ENCODE measurements at places on chromosomes 3 and 15.

DNA sequence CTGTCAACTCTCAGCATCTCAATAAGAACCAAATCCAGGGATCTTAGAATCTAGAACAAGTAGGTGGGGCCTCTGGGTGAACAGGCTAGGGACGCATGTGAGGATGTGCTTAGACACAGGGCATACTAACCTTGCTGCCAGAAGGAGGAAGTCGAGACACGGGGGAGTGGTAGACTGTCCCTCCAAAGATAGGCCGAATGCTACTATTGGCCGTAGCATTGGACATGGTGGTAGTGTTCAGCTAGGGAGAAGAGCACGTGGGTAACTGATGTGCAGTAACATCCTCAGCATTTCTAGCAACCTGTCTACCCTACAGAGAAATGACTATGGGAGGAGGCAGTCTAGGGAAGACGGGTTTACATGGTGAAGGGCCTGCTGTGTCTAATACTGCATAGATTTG is 15.6 kb downstream of the RCCD1 start:
- no peak for DNase-seq

DNA sequence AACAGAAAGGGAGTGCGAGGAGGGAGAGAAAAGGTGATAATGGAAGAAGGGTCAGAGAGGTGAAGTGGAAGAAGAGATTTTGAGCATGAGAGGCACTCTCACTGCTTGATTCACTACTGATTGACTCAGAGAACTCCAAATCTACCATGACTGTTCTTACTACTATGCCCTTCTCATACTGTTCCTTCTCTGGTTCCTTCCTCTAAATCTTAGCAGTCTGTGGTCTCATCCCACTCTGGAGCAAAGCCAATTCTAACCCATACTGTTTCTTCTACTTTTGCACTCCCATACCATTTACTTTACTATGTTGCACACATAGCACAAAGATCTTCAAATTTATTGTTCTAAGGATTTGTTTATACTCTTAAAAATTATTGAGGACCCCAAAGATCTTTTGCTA is 100.8 kb downstream of the DTWD1 start:
- DNase-seq = no peak

- no peak for DNase-seq
These were observed 265.6 kb upstream of the UBE2E2 start for GRCh38 chr3:22937536-22937935.

DNA sequence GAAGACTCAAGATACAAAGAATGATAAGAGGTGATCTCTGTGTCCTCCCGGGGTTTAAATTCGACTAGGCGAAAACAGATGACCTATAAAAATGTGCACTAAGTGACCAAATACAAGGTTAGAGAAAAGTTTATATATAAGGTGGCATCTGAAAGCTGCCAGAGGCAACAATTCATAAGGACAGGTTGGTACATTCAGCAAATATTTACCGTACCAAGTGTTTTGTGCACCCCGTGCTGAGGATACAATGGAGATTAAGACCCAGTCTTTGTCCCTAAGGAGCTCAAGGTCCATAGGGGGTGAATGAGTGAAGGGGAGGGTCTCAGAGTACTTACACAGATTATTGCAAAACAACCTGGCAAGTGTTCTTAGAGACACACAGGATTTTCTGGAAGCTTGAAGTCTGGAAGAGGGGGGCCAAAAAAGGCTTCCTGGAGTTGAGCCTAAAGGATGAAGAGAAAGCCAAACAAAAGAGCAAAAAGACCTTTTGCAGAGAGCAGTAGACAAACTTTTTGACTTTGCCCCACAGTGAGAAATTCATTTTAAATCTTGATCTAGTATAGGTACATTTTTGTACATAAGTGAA is 71.4 kb upstream of the LRIG1 start:
- no peak for DNase-seq

GRCh38 chr3:151346292-151346691 is 16.9 kb upstream of the P2RY13 start:
- no peak for DNase-seq
